Ecto neural progenitor cell (in vitro differentiated cells): ENCODE measurements at places on chromosomes 5 and 9.

DNA sequence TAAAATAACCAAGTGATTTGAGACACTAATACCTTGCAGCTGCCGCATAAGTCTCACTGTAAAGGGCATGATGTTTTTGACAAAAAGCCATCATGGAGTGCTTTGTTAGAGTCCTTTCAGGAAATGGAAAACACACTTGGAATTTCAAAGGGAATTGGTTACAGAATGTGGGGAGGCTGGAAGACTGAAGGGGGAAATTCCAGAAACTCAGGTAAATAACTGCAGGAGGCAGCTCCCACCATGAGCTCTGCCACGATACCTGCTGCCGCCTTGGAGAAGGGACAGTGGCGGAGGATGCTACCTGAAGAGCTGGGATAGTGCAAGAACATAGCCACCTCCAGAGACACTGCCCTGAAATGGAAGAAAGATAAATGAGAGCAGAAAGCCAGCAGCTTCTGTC is 66.9 kb downstream of the PRKACG start:
- no peak for DNase-seq

DNA sequence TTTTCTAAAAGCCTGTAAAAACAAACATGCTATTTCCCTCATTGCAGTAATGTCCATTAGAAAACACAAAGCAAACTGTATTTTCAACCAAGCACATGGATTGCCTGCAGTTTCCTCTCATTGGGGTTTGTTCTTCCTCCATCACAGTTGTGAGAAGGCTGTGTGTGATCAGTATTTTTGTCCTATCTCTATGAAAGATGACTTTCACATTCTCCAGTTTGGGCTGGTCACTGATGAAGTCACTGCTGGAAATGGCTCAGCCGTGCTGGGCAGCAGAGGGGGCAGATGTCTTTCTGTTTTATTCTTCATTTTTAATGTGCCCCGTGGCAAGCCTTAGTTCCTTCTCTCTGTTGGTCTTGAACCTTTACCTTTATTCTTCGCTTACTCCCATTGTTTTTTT is 288.9 kb upstream of the MPDZ start:
- no peak for DNase-seq

- DNase-seq: no peak
Measured at GRCh38 chr9:136994888-136995230, 1.5 kb downstream of the CLIC3 start.

GRCh38 chr5:83914199-83914598 is 193.5 kb upstream of the HAPLN1 start:
- no peak for DNase-seq

GRCh38 chr5:72503888-72504491 is 3.2 kb downstream of the ZNF366 start:
- no peak for DNase-seq

- no peak for DNase-seq
Measured at GRCh38 chr5:161009817-161010216, 157.8 kb upstream of the ATP10B start.

- no peak for DNase-seq
Measured at GRCh38 chr9:3850098-3850497, 324.3 kb upstream of the RFX3 start.

- DNase-seq: no peak
Measured at GRCh38 chr5:43456556-43456955, 27.1 kb downstream of the TMEM267 start.

- DNase-seq: peak; percentile 78
Measured at GRCh38 chr5:168528521-168529373, at the start of gene FBLL1. Gene FBLL1, plus strand, starts transcription at chr5:168529305. Its CDS starts 200 bp downstream, at chr5:168529505.

GRCh38 chr5:169408171-169408570 is 107.2 kb upstream of the SLIT3 start:
- no peak for DNase-seq

GRCh38 chr9:96660692-96661248 is 5.7 kb upstream of the PRXL2C start:
- no peak for DNase-seq

- no peak for DNase-seq
Measured at GRCh38 chr5:2727550-2727949, 23.9 kb downstream of the IRX2 start.

- no peak for DNase-seq
Measured at GRCh38 chr5:76964060-76964459, 11.2 kb downstream of the CRHBP start.

GRCh38 chr5:14687023-14687665 is 22.6 kb downstream of the OTULIN start:
- no peak for DNase-seq

- no peak for DNase-seq
Measured at GRCh38 chr5:122091936-122092600, 14.0 kb upstream of the LOX start.

GRCh38 chr9:85420750-85421149 is 321.0 kb downstream of the AGTPBP1 start:
- DNase-seq: peak; percentile 58

GRCh38 chr9:134894136-134894860 is 13.7 kb downstream of the FCN2 start:
- DNase-seq: no peak

DNA sequence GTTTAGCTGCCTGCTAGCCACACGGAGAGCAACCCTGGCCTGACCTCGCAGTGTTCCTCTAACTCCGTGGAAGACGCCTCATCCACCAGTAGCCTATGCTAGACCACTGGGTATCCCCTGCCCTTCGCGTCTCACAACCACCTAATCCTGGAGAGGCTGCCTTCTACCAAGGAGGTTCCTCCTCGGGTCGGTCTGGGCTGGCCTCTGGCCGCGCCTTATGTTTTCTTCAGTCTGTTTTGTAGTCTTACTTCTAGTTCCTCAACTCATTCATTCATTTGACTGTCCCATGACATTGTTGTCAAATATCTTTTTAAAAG is 1.6 kb upstream of the TPM2 start:
- DNase-seq: no peak

- DNase-seq: no peak
Measured at GRCh38 chr5:102794047-102794446, 38.9 kb downstream of the PAM start.

DNA sequence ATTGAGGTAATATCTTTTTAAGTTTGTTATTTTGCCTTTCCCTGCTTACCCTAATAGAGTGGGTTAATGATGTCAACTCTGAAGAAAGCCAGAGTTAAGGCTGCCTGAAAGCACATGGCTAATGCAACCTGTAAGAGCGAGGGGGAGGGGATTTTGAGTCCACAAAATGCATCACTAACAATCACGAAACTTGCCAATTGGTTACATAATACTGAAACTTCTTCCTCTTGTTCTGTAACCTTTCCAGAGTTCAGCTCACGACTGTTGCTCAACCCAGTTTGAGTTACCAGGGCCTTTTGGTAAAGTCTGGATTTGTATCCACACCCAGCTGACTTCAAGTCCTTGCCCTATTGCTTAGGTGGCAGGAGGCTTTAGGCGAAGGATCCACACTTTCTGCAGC is 308.8 kb downstream of the EFNA5 start:
- DNase-seq: no peak

- DNase-seq: peak; percentile 66
Measured at GRCh38 chr5:43042626-43043399, 2.7 kb upstream of the ANXA2R start.

DNA sequence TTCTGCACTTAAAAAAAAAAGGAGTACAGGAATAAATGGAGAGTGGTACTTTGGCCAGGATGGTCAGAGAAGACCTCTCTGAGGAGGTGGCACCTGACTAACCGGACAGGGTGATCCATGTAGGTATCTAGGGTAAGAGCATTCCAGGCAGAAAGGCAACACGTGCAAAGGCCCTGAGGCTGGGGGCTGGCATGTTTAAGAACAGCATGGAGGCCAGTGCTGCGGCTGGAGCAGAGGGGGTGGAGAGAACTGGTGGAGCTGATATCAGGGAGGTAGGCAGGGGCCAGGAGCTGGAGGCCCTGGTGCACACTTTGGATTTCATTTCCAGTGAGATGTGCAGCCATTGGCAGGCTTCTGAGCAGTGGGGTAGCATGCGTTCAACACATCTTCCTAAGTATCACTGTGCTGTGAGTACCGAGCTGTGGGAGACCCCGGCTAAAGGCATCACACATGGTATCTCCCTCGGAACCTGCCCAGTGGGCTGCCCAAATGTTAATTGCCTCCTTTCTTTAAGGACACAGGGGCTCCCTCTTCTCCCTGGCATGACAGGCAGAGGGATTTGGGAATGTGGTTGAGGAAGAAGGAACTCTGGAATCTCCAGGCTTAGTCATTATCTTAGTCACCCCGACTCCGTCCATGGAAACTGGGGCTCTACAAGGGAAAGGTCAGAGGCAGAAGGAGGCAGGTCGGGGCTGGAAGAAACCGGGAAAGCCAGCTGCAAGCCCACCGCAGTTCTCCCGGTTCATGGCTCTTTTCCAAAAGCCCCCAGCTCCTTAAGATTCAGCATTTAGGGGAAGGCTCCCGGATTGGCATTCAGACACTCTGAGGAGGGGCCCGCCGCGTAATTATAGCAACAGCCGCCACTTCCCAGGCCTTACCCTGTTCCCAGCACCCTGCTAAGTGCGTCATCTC is 18.6 kb downstream of the SLC6A7 start:
- DNase-seq: no peak

- no peak for DNase-seq
Measured at GRCh38 chr9:13478160-13478559, 198.7 kb upstream of the MPDZ start.

- DNase-seq: no peak
Measured at GRCh38 chr9:103799959-103800358, 294.1 kb upstream of the SMC2 start.
